ENCODE measurements at places on chromosomes 2 and 18. TPM values are rescaled to one million over a fixed set of nuclear protein-coding genes. Genes with fewer than 3 reads are reported as not detected.

NT5DC4 gene
- not detected for total RNA-seq

DNA sequence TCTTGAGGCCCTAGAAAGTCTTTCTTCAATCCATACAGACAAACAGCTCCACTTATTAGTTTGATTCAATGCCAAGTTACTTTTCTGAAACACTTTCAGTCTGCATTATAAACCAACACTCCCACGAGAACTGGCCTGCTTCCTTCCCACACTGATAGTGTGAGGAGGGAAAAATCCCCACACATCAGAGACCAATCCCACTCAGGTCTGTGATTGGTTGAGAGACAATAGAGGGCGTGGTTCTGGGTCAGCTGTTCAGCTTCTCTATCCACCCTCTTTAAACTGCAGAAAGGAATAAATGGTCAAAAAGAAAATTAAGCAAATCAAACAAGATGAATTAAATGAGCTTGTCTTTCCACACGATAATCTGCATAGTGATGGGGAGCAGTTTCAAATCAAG, 152.5 kb downstream of the NRP2 start:
- no peak overlapping the region for H3K4me3 ChIP-seq
- peaks cover 2% of the 10 kb centered on the region for H3K36me3 ChIP-seq
- H3K27me3 ChIP-seq: peaks cover 38% of the 10 kb centered on the region
- DNase-seq: no peak

- H3K4me3 ChIP-seq: no peak overlapping the region
- no peak for DNase-seq
- no peak overlapping the region for H3K27ac ChIP-seq
- no peaks in the 10 kb centered on the region for H3K36me3 ChIP-seq
Observed at GRCh38 chr2:203870941-203871340, 3.4 kb downstream of the CTLA4 start.

DNA sequence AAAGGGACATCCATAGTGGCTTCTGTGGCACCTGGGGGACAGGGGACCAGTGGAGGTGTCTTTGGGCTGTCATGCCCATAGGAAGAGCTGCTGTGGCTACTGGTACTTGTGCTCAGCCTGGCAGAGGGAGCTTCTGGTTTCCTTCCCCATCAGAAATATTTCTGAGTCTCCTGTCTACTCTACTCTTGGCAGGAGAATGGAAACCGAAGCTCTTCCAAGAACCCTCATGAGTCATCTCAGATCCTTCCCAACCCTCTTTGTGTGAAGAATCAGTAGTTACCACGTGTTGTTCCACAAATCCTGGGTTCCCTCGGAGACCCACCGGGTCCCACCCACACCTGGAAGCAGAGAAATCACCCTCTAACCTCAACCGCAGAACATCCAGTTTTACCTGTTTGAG, 234.9 kb downstream of the FHOD3 start:
- no peak overlapping the region for H3K4me3 ChIP-seq
- no peaks in the 10 kb centered on the region for H3K36me3 ChIP-seq

GRCh38 chr2:12106440-12107080, 360.1 kb downstream of the LPIN1 start:
- no peaks in the 10 kb centered on the region for H3K27me3 ChIP-seq
- H3K36me3 ChIP-seq: no peaks in the 10 kb centered on the region
- H3K27ac ChIP-seq: peak overlapping the region; percentile 92
- H3K4me3 ChIP-seq: peak overlapping the region; percentile 46
